ENCODE measurements at places on chromosomes 3 and 15. TPM values are rescaled to one million over a fixed set of nuclear protein-coding genes. Genes with fewer than 3 reads are reported as not detected.

GRCh38 chr3:101687142-101687931 is 819 bp upstream of the RPL24 start:
- peak; percentile 36 for DNase-seq

DNA sequence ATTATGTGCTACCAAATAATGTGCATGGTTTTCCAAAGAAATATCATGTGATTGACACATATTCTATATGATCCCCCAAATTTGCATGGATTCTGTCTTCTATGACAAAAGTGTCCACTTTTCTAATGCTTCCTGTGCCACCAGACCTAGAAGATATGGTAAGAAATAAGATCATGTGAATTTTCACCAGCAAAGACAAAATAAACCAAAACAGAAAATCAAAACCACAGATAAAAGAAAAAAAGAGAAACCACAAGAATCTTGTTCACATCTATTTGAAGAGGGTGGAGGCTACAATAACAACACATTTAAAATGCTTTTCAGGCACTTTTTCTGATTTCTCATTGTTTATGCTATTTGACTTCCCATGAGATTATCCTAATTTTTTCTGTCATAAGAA is 303.4 kb downstream of the DIPK2A start:
- DNase-seq, result no peak

GRCh38 chr3:24410860-24411259 is 83.8 kb downstream of the THRB start:
- no peak for DNase-seq

GRCh38 chr3:69925506-69925905 is 74.0 kb upstream of the SAMMSON start:
- no peak for DNase-seq

GRCh38 chr3:46215810-46216414 is 7.8 kb upstream of the CCR1 start:
- DNase-seq, result no peak

DNA sequence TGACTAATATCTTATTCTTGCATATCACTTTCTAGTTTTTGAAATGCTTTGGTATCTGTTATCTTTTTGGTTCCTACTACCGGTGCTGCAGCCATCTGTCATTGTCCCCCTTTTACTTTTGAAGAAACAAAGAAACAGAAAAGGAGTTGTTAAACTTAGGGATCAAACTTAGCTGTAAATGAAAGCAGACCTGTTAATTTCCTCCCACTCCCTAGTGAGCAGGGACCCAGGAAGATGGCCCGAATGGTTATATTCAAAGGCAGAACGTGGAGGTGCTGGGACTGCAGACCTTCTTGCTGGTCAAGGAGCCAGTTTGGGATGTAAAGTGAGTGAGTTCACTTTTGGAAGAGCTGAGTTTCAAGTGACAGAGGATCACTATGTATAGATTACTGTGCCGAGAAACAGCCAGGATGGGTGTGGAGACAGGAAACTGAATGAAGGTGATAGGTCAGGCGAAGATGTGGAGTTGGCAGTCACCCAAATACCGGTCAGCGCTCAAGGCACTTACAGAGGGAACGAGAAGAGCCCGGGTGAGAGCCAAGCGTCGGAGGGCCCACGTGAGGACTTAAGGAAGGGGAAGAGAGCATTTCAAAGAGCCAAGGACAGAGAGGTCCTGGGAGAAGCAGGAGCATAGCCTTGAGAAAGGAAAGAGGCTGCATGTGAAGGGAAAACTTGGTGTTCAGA is 20.1 kb downstream of the KBTBD8 start:
- DNase-seq, result peak; percentile 17

- DNase-seq, result no peak
These were observed 91.1 kb upstream of the MRPS22 start for GRCh38 chr3:139252719-139253118.

- no peak for DNase-seq
These were observed 160.1 kb downstream of the ARRDC4 start for GRCh38 chr15:98120561-98120960.

DNA sequence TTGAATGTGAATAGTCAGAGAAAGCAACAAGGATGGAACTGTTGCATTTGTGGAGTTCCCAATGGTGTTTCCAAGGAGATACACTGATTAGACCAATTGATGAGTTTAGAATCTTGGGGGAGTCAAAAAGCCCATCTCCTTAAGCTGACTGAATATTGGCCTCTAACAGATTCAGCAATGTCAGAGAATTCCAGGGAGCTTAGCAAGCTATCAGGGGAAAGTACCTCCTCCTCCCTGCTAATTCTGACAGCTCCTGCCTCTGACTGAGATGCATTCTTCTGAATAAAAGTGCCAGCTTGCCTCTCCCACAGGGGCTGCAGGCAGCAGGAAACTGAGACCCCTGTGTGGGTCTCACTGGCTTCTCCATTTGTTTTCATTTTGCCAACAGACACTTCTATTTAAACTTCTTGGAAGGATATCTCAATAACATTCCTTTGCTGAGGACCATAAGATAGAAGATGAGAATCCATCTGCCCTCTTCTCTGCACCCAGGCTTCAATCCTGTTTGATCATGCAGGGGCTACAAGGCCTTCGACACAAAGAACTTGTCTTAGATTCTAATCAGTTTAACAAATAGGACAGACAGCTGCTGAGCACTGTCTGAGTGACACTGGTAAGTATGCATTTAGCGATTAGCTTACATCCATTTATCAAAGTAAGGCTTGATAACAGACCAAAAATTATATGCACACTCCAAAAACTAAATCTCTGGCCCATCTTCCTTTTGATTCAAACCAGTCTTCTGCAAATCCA is 1080.8 kb downstream of the TUSC7 start:
- no peak for DNase-seq

- DNase-seq, result no peak
These were observed 34.0 kb upstream of the DUSP7 start for GRCh38 chr3:52090131-52090932.

DNA sequence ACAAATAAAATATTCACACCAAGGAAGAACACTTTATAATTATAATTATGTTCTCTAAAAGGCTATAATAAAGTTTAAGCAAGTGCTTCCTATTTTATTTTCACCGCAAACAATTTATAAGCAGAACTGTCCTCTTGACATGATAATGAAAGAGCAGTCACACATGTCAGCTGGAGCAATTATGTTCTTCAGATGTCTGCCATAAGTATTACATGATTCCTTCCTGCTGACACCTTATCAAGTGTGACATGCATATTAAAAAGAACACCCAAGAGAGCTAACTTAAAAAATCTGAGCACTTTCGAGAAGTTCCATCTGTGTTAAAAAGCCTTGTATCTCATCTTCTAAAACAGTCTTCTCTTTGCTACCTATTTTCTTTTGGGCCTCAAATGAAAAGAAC is 249.5 kb downstream of the SQOR start:
- DNase-seq, result no peak

- DNase-seq, result peak; percentile 75
These were observed 612 bp upstream of the TBL1XR1 start for GRCh38 chr3:177197727-177198460.

DNA sequence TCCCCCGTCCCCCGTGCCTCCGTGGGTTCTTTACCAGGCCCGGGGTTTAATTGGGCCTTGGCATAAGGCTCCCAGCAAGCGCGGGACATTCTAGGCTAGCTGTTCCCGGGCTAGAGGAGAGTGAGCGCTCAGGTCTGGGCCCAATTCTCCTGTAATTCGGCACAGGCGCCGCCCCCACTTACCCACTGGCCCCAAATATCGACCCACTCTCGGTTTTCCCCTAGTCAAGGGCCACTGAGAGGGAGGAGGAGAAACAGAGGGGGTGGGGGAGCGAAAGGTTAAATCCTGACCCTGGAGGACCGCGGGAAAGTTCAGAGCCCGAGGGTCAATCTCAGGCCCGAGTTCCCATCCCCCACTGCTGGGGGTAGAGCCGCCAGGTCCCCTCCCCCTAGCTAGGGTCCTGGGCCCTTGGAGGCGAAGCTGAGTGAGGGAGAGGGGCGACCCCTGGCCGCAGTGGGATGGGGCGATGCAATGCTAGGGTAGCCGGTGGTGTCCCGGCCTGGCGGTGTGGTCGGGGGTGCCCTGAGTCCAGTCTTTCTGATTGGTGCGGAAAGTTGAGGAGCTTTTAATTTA is 8.5 kb upstream of the ONECUT1 start:
- DNase-seq, result no peak

- no peak for DNase-seq
These were observed 230.0 kb downstream of the KBTBD8 start for GRCh38 chr3:67228136-67228535.

DNA sequence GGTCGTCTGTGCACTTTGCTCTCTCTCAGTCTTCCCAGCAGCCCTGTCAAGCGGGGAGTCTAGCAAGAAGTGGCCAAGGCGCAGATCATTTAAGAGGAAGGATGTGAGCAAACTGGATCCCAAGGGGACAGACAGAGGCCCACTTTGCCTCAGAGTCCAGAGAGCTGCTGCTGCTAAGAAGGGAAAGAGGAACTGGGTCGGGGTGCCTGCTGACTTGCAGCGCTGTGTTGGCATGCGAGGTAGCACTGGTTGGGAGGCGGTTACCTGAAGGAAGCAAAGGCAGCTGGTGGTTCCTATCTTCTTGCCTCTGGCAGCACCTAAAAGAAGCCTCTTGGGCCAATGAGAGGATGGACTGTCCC is 28.1 kb downstream of the SMAD3 start:
- peak; percentile 91 for DNase-seq

- no peak for DNase-seq
These were observed 91.7 kb upstream of the MBNL1 start for GRCh38 chr3:152176998-152177397.

GRCh38 chr3:143362115-143362991 is 242.8 kb downstream of the CHST2 start:
- DNase-seq, result no peak

GADL1 gene
- not detected for polyA plus RNA-seq

WNT5A gene
- polyA plus RNA-seq, result not detected

HDDC3 gene
- 20.1 TPM for polyA plus RNA-seq

TMEM202 gene
- polyA plus RNA-seq, result not detected

ARL13B gene
- polyA plus RNA-seq, result 2.7 TPM

RASL12 gene
- polyA plus RNA-seq, result not detected

WDR48 gene
- polyA plus RNA-seq, result 35.2 TPM

SH2D7 gene
- not detected for polyA plus RNA-seq

AADAC gene
- polyA plus RNA-seq, result not detected

Data from B cell (primary cell).